ENCODE measurements at places on chromosomes 11 and 22.
A peak's percentile ranks its signal among the peaks of the same experiment; 100 is the strongest.

- DNase-seq: no peak
Observed at GRCh38 chr11:83088965-83089364, 17.3 kb upstream of the RAB30 start.

DNA sequence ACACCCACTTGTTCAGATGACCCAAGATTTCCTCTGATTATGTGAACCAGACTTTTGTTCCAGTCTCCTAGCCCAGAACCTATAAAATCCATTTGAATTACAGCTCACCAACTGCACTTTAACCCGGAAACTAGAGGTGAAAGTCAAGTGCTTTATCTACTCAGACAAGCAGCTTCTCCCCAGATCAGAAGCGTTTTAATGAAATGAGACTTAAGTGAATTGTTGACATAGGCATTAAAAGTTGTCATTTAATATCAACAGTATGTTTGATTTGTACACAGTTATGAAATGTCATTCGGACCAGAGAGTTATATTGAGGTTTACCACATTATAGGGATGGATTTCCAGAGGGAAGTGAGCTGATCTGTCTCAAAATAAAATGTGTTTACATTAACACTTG lies 52.0 kb downstream of the CADM1 start:
- DNase-seq: no peak

- no peak for DNase-seq
Observed at GRCh38 chr22:44427611-44428470, 70.2 kb downstream of the RTL6 start.

DNA sequence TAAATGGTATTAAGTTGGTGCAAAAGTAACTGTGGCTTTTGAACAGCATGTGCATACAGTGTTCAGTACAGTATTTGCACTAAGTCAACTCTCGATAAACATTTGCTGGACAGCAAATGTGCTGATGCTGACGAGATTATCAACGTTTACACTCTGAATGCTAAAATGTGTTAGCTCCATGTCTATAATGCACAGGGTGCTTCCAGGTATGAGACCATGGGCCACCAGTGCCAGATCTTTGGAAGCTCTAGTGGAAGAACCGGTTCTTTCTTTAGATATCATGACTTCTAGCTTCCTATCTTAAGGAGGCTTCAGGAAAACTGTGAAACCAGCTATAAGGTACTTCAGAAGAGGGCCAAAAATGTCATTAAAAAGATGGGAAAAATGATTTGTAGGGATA lies 17.2 kb downstream of the SNX19 start:
- no peak for DNase-seq

GRCh38 chr11:132586801-132587200 lies 945.5 kb downstream of the OPCML start:
- no peak for DNase-seq

- no peak for DNase-seq
Observed at GRCh38 chr11:116731821-116732220, 41.0 kb downstream of the BUD13 start.

GRCh38 chr22:43476751-43477725 lies 65.2 kb downstream of the MPPED1 start:
- DNase-seq: no peak

DNA sequence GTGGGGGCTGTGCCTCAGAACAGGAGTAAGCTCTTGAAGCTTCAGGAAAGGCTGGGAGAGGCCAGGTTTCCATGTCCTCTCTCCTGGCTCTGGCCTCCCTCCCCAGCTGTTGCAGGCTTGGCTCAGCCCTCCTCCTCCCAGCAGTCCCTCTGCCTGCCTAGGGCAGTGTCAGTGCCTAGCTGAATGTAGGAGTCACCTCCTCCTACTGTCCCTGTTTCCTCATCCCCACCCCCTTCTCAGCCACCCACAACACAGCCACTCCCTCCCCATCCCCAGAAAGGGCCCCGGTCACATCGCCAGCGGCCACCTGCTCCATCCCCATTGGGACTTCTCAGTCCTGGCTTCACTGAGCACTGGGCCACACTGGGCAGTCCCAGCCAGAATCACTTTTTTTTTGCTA lies 2.9 kb upstream of the FBLN1 start:
- no peak for DNase-seq

DNA sequence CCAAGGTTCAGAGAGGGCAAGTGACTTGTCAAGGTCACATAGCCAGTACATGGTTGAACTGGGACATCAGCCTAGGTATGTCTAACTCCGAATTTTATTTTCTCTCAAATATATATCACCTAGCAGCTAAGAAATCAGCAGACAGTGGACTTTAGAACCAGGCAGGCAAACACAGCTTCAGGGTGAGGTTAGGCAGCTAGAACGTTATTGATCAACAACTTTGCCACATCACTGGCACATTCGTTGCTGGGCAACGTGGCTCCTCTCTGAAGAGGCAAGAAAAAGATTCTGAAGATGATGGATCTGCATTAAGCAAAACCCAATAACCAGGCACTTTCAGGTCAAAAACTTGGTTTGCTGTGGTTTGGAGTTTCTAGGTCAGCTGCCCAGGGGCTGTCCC lies 258.0 kb downstream of the KIRREL3 start:
- DNase-seq: no peak

- no peak for DNase-seq
Observed at GRCh38 chr22:37690901-37691504, 4.9 kb downstream of the NOL12 start.

DNA sequence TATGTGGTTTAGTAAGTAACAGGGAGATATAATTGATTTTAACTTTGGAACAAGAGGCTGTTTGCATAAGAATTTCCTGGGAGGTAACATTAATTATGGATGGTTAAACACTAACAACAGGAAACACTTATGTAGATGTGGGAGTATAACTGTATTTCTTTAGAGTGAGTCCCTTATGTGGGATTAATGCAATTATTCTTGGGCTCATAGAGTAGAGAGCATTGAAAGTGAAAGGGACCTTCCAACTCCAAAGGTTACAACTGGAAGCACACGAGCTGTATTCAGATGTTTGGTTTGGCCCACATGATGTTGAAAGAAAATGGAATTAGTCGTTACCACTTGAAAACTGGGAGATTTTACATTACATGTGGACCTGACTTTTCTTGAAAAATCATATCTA lies 53.5 kb downstream of the BBOX1 start:
- DNase-seq: no peak

- peak; percentile 89 for DNase-seq
Observed at GRCh38 chr11:68471360-68472340, 11.1 kb downstream of the PPP6R3 start.

DNA sequence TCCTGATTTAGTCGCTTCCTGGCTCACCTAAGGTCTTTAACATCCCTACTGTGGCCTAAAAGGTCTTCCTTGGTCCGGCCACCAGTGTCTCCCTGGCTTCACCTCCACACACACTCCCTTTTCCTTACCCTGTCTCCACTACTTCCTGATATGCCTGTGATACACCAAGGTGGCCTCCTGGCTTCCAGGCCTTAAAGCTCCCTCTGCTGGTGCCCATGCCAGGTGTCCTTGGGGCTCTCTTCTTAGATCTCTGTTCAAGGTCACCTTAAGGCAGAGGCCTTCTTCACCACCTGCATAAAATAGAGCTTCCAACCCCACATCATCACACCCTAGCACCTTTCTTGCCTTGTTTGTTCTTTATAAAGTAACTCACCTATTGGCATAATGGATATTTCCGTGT lies 787.7 kb downstream of the NTM start:
- peak; percentile 53 for DNase-seq

GRCh38 chr22:30742291-30743256 lies 47.9 kb downstream of the OSBP2 start:
- no peak for DNase-seq
